ENCODE measurements at places on chromosomes 5 and 9.

DNA sequence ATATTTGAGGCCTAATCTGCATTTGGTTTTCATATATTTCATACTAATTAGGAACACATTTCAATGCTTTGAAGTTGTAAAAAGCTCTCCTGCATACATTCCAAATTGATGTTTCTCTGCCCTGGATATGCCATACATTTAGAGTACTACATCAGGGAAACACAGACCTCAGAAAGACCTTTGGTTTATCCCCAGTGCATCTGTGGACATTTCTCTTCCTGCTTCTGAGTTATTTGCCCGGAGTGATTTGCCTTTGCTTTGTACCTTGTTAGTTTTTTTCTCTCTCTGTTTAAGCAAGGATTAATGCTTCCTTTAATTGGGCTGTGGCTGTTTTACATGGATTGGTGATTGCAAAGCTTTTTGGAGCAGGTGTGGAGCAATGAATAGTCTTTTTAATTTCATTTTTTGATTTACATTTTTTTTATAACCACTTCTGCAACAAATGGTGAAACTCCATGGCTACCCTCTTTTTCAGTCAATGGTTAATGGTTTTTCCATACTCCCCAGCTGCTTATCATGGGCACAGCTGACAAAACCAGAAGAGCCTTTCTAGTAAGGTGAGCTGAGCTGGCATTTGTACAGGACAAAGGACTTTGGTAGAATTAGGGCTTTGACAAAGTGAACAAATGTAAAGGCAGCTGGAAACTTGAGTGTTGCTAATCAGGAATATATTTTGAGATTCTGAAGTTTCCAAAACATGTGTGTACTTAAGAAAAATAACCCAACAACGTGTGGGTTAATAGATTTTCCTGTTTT, 54.2 kb downstream of the ZSWIM6 start:
- peak; percentile 49 for DNase-seq

- no peak for DNase-seq
Measured at GRCh38 chr5:111135946-111136345, 43.8 kb downstream of the WDR36 start.

DNA sequence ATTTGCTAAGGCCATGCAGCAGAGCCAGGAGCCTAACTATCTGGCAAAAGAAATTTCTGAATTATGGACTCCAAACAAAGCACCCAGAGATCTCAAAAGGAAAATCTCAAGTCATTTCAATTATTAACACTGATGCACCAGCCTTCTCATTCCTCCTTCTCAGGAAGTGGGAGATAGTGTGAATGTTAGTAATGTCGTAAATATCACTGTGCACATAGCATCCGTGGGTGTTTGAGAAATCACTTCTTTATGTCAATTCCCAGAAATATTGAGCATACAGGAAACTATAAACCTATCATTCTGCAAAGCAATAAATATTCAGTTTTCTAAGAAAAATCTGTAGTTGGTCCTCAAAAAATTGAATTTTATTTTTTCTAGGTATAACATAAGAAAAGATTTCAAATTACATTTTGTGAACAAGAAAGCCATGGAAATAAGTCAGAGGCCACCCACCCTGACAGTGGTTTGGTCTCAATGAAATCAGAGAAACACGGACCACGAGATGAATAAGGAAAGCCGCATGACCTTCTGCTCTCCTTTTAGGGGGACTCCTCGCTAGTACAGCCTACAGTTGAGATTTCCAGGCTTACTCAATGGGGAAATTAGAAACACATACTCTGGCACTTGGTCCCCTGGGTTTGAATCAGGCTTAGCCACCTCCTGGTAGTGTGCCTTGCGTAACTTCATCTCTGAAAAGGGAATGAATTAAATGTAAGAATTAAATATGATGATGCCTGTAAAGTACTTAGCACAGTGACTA, 120.6 kb downstream of the DIRAS2 start:
- no peak for DNase-seq

DNA sequence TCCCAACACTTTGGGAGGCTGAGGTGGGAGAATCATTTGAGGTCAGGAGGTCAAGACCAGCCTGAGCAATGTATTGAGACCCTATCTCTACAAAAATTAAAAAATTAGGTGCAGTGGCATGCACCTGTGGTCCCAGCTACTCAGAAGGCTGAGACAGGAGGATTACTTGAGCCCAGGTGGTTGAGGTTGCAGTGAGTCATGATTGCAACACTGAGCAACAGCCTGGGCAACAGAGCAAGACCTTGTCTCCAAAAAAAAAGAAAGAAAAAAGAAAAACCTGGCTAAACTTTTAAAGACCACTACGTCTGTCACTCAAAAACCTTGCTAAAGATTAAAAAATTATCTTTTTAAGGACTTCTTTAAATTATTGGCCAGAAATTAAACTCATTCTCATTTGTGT, 59.8 kb upstream of the ABCA1 start:
- DNase-seq, result no peak

- no peak for DNase-seq
Measured at GRCh38 chr5:68027519-68027918, 188.0 kb upstream of the PIK3R1 start.

DNA sequence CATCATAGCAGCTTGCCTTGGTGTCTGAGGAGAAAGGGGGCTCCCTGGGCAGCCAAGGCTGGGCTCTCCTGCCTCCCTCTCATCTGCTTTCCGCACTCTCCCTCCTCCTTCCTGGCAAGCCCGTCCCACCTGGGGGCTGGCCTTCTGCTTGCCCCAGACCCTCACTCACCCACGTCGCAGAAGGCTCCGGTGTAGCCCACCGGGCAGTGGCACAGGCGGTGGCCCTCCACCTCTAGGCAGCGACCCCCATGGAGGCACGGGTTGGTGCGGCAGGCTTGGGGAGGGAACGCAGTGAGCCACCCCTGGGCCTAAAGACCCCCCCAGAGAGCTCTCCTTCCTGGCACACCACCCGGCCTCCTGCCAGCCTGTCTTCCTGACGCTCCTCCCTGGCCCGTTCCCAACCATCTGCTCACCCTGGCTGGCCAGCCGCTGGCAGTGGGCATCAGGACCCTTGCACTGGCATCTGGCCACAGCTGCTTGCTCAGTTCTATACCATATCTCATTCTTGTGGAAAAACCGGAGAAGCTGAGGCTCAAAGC, 4.2 kb upstream of the PFN3 start:
- DNase-seq, result no peak

GRCh38 chr5:2259494-2260107, 376.9 kb upstream of the IRX4 start:
- DNase-seq, result no peak

DNA sequence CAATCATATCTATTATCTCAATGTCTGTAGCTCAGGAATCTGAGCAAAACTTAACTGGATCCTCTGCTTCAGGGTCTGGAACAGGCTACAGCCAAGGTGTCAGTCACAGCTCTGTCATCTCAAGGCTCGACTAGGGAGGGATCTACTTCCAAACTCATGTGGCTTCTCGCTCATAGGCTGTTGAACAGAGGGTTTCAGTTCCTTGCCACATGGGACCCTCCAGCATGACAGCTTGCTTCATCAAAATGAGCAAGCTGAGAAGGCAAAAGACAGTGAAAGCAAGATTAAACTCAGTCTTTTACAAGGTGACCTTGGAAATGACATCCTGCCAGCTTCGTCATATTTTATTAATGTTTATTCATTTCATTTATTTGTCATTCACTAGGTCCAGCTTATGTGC, 111.7 kb downstream of the GADD45G start:
- DNase-seq, result no peak

- no peak for DNase-seq
Measured at GRCh38 chr9:127899128-127899943, at the start of gene ST6GALNAC6. TSS of gene ST6GALNAC6 (minus strand) at chr9:127899603. CDS start at chr9:127897981, 1,622 bp downstream.

GRCh38 chr5:33828626-33829308, 63.0 kb downstream of the ADAMTS12 start:
- DNase-seq, result no peak

DNA sequence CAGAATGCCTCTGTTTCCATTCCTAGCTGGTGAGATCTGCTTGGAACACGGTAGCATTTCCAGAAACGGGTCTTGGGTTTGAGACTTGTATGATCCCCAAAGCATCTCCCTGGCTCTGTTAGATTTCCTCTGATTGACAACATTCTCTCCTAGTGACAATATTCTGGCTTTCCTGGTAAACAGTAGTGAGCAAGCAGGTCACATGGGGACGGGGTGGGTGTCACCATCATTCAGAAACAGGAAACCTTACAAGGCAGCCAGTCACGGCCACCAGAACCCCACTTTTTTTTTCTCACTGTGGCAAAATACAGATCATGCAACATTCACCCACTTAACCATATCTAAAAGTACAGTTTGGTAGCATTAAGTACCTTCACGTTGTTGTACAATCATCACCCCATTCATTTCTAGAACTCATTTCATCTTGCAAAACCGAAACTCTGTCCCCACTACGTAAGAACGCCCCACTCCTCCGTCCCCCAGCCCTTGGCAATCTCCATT, 90.1 kb upstream of the LMX1B start:
- no peak for DNase-seq

DNA sequence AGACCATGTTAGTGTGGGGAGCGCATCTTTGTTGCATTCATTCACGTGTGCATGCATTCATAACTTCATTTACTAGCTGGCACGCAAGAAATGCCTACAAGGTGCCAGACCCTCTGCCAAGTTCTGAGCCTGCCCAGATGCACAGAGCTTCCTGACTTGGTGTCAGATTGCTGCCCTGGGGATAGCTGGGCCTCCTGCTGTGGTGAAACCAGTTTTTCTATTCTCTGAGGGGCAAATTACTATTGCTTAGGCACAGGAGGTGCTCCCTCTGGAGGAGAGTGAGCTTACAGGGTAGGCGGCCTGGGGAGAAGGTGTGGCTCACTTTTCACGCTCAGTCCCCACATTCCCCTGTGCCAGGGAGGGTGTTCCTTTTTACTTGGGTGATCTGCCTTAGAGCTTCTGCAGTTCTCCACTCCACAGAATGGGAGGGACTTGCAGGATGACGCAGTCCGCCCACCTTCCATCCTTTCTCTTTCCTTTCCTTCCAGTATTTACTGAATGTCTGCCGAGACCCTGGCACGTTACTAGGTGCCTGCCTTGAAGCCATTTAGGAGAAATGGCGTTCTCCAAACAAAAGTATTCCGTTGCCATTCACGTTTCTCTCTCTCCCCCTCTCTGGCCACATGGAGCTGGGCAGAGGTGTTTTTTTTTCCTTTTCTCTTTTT, 27.9 kb upstream of the CTNNA1 start:
- peak; percentile 66 for DNase-seq

DNA sequence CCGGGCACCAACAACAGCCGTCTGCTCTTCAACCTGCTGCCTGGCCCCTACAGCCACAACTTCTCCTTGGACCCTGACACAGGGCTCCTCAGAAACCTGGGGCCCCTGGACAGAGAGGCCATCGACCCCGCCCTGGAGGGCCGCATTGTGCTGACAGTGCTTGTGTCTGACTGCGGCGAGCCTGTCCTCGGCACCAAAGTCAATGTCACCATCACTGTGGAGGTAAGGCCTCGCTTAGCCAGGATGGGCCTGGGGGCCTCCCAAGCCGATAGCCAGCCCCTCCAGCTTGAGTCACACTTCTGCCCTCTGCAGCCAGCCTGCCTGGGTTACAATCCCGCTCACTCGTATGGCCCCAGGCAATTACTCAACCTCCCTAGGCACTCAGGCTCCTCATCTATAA, 28.6 kb downstream of the GPRIN1 start:
- no peak for DNase-seq

DNA sequence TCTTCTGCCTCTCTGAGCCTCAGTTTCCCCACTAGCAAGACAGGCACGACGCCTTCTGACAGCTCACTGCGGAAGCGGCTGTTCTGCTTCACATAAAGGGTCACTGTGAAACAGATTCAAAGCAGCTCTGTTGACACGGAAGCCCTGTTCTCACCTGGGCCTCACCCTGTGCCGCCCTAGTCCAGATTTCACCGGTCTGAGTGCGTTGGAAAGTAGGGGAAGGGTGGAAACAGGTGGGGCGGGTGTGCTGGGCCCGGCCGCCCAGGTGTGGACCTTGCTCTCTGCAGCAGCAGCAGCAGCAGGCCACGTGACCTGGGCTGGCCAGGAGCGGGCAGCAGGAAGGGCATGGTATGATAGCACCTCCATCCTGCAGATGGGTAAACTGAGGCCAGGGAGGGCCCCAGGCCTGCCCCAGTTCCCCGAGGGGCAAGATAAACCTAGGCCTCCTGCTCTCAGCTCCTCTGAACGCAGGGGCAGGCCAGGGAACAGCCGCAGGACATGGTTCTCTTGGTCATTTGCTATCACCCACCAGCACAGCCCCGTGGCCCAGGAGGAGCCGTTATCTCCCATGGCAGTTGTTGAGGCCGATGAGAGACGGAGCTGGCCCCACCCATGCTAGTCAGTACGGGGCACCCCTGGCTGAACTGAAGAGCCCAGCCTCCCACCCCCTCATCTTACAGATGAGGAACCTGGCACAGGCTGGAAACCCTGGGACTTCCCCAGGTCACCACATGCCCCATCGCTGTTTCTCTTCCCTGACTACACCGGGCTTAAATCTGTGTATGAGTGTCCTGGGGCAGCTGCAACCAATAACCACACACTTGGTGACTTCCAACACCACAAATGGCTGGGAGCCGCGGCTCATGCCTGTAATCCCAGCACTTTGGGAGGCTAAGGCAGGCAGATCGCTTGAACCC, 12.1 kb downstream of the PTGES2 start:
- DNase-seq, result no peak

DNA sequence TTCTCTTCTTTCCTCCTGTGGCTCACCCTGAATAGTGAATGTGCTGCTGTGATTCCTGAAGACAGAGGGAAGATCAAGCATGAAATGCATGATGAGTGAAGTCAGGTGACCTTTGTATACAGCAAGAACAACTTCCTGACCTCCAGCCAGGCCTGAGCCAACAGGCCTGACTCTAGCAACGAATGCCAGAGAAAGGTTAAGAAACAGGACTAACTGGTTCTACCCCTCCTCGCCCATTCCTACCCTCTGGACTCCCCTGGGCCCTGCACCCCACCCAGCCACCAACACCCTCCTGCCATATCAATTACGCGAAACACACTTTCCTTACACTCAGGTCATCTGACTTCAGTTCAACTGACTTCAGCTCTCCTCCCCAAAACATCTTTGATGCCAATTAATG, 4.9 kb downstream of the SUSD1 start:
- DNase-seq, result no peak

GRCh38 chr5:157648275-157648990, 3.8 kb downstream of the SOX30 start:
- no peak for DNase-seq

DNA sequence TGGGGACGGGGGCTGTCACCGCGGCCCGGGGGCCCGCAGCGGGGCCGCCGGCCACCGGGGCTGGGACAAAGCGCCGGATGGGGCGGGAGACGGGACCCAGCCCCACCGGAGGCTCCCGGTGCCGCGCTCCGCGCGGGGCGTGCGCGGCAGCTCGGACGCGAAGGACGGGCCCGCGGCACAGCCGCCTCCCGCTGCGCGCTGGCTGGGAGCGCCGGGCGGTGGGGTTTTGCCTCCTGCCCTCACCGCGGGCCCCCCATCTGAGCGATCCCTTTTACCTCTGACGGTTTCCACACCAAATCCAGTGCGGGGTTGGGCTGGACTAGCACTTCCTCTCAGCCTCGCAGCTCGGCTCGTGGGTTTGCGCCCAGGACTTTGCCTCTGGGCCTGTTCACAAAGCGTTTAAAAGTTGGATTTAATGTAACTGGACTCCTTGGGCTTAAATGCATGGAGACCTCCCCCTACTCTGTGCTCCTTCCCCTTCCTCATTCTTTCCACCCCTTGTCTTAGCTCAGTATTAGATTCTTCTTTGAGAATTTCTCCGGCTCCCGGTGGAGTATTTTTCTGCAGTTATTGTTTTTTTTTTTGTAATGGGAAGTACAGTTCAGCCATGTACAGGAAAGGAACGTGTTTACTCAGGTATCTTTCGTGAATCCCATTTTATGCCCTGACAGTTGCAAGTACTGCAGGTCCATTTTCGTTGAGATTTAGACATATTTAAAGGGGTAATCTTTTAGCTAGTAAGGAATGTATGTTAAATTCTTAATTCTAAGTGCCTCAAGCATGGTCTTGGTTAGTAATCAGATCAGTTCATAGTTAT, 691 bp downstream of the FCHO2 start:
- DNase-seq, result no peak

GRCh38 chr5:59489551-59489950, 404.0 kb downstream of the PDE4D start:
- no peak for DNase-seq

Measured in NCI-H2081 treated with DMSO at 0.1 percent for 48 hours (cell line).